ENCODE measurements at places on chromosomes 16 and 17.
A peak's percentile ranks its signal among the peaks of the same experiment; 100 is the strongest.

DNA sequence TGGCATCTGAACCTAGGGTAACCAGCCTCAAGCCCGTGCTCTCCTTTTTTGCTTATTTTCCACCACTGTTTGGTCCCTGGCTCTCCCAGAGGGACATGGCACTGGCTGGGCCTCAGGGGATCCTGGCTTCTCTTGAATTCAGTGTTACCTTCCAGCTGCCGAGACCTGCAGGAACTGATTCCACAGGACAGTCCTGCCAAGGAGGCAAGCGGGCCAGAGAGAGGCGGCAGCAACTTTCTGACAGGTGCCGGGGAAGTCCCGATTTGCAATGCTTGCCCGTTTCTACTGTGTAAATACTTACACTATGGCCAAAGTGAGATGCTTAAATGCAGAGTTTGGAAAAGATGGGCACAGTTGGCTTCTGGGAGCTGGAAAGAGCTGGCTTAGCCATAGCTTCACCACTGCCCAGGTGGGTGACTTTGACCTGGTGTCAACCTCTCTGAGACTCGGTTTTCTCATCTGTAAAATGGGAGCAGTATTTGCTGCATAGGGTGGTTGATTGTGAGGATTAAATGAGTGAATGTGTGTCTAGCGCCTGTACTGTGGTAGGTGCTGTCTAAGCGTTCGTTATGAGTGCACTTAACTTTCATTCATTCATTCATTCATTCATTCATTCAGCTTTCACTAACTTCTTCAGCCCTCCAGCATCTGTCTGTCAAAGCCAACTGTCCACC is 124.9 kb downstream of the CMIP start:
- DNase-seq: no peak

DNA sequence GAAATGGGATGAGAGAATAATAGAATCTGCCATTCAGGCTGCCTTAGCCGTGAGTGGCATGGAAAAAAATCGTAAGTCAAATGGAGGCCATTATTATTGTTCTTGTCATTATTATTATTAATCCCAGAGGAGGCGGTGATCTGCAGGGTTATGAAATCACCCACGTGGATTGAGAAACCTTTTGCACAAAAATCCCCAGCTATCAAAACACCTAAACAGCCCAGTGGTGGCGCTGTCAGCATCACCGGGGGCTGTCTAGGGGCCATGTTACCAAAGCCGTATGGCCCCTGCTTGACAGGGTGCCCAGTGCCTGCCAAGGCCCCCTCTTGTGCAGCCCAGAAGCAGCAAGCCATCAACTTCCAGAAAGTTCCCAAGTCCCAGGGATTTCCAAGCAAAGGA is 25.2 kb downstream of the CNGB1 start:
- no peak for DNase-seq

DNA sequence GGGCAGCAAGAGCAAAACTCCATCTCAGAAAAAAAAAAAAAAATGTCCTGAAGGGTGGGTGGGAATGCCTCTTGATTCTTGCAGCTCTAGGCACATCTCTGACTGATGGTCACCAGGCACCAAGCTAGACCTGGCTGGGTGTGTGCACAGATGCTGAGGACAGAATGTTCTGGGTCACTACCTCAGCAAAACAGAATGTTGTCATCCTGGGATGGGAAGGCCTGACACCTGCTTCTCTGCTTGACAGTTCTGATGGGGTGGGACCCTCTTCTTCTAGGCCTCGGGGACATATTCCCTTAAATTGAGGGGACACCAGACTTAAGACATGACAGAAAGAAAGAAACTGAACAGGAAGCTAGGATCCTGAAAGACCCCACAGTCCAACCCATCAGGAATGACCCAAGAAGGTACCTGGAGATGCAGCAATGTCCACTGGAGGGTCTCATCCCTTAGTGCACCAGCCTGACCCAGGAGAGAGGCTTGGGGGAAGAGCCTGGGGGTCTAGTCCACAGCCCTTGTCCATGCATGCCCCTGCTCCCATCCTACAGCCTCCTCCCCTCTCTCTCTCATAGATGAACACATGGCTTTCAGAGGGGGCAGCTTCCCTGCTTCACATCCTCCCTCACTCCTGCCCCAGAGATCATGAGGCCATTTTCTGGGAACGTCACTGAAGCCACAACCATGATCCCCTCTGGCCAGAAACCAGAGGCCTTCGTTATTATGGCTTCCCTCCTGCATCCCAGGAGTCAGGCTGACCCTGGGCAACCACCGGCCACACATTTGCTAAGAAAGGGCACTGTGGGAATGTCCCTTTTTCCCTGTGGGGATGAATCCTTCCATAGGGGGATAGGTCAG is 3.8 kb upstream of the STAT5B start:
- no peak for DNase-seq

GRCh38 chr16:3431779-3432219 is 11.5 kb downstream of the ZNF597 start:
- DNase-seq: no peak

DNA sequence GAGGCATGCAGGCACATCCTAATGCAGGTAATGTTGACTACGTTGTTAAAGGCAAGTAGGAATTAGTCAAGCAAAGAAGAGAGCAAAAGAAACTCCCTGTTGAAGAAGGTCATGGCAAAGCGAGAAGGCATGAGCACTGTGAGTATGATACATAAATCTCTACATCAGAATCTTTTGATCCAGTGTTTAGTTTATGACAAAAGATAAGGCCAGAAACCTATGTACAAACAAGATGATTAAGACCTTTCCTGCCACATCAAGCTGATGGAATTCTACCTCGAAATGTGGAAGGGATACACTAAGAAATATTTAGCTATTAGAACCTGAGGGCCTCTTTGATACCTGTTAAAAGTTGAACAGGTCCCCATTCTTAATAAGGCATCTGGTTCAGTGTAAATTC is 20.2 kb downstream of the SYCE1L start:
- peak; percentile 66 for DNase-seq

- no peak for DNase-seq
These were observed 139.1 kb upstream of the CHMP6 start for GRCh38 chr17:80852476-80853015.

GRCh38 chr17:65017207-65017774 is 39.2 kb downstream of the GNA13 start:
- DNase-seq: no peak
